Dorsolateral prefrontal cortex (tissue), 122 donors: ENCODE measurements at places on chromosomes 6 and 20.

DNA sequence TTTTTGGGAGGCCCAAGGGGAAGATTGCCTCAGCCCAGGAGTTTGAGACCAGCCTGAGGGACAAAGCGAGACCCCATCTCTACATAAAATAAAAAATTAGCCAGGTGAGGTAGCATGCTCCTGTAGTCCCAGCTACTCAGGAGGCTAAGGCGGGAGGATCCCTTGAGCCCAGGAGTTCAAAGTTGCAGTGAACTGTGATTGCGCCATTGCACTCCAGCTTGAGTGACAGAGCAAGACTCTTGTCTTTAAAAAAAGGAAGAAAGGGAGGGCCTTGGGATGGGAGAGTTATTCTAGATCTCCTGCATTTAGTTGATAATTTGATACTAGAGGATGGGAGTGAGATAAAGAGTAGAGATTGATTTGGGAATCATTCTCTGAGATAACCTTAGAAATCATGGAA is 68.1 kb downstream of the ITCH start:
- no peak for DNase-seq

DNA sequence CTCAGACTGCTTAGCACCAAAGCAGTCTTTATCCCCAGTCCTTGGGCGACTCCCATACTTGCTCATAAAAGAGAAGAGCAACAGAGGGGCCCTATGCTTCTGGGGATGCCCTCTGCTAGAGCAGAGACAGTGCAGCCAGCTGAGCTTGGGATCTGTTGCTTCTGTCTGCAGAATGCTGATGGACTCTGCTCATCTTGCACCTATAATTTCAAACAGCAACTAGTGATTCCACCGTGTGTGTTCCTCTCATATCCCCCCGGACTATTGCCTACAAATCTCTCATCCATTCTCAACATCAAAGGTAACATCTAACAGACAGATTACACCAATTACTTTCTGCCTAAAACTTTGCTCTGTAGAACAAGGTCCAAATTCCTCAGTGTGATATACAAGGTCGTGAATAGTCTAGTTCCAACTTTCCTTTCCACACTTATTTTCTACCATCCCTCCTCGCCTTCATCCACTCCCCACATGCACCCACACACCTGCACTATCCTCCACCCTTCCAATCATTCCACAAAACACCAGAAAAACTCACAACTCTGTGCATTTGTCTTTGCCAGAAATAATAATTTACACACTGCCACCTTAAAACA is 62.6 kb downstream of the FRK start:
- no peak for DNase-seq

- DNase-seq, result no peak
Observed at GRCh38 chr6:43759136-43759906, 10.7 kb upstream of the VEGFA start.

GRCh38 chr20:23434521-23435313 is 4.8 kb upstream of the CSTL1 start:
- no peak for DNase-seq

GRCh38 chr20:11229772-11230171 is 556.0 kb upstream of the JAG1 start:
- no peak for DNase-seq

DNA sequence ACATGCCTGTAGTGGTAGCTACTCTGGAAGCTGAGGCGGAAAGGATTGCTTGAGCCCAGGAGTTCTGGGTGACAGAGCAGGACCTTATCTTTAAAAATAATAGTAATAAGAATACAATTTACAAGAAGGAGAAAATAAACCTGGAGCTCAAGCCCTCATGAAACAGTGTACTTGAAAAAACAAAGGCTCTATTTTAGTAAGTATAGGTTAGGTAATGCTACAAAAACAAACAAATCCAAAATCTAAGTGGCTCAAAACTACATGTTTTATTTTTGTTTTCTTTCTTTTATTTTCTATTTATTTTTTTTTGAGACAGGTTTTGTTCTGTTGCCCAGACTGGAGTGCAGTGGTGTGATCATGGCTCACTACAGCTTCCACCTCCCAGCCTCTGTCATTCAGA is 57.6 kb upstream of the SLC23A2 start:
- no peak for DNase-seq

DNA sequence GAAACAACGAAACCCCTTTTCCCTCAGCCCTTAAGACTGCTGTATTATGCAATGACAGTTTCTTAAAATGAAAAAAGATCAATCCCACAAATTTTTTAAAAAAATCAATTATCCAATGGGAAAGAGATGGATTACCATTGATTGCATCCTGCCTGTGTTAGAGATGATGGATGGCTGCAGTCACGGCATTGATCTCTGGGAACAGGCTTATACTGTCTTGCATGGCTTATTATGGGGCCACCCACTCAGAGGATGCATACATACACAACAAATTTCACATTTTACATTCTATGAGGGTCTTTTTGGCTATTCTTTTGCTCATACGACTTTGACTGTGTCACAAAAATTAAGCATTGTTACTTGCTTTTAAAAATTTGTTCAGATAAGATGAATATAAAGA is 724.3 kb downstream of the HDGFL1 start:
- no peak for DNase-seq

DNA sequence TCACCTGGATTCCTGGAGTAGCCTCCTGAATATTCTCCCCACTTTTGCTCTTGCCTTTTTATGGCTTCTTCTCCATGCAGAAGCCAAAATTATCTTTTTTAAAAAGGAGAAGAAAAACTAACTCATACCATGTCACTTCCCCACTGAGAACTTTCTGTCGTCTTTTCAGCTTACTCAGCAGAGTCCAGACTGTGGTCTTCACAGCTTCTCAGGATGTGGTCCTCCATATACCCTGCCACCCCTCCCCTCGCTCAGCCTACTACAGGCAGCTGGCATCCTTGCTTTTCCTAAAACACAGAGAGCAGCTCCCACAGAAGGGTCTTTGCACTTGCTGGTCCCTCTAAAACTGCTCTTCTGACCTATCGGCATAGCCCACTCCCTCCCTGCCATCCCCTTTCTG is 89.4 kb upstream of the ISM1 start:
- DNase-seq, result no peak

DNA sequence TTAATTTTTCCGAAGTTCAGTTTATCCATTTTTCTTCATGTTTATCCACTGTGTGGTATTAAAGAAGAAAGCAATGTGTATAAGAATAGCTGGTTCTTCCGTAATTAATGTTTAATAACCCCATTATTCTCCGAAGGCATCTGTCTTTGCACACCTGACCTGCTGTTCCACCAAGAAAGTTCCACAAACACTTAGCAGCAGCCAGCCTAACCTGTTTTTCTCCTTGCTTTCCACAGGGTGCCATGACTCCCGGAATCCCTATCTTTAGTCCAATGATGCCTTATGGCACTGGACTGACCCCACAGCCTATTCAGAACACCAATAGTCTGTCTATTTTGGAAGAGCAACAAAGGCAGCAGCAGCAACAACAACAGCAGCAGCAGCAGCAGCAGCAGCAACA is 7.4 kb downstream of the TBP start:
- DNase-seq, result no peak

DNA sequence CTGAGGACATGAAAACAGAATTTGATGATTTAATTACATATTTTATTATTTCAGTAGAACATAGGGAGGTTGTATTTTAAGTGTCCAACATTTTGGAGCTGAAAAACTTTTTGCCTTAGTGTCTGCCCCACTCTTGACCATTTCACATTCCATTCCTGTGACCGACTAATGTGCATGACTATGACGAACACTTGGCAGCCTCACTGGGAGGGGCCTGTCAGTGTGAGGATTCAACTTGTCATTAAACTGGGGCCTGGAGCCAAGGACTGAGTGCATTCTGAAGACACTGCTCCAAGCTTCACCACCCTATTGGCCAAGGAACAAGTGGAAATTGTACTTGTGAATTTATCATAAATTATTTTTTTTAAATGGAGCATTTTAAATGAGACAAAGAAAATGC is 661.3 kb downstream of the BCKDHB start:
- no peak for DNase-seq

DNA sequence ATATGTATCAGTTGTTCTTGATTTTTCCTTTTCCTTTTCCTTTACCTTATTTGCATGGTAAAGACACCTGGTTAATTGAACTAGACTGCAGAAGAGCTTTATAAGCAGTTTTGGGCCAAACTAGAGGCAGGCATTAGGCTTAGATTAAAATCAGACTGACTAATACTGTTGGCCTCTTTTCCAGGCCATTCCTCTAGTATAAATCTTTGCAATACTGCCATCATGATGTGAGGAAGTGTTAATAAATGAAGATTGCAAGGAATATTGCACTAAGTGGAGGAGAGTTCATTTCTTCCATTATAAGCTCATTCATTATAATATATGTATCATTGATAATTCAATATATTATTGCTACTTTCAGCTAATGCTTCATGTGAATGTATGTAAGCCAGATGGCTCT is 163.8 kb downstream of the MMUT start:
- DNase-seq, result no peak

- DNase-seq, result no peak
Observed at GRCh38 chr20:16517946-16518783, 55.1 kb downstream of the KIF16B start.
